ENCODE measurements at places on chromosomes 3 and 15.

DNA sequence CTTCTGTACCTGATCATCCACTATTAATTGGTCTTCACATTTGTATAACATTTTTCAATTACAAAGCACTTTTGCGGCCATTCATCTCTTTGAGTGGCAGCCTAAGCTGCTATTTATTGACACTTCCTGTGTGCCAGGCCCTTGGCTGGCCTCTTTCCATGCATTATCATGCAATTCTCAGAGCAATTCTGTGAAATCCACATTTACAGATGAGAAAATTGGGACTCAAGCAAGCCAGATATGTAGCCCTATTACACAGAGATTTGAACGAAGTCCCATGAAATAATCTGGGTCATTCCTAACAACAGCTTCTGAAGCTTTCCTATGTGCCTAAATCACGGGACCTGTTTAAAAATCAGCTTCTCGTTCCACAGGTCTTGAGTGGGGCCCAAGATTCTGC is 17.4 kb downstream of the SLC6A1 start:
- no peak for DNase-seq

- DNase-seq, result no peak
Observed at GRCh38 chr3:40035177-40035576, 225.8 kb downstream of the MYRIP start.

DNA sequence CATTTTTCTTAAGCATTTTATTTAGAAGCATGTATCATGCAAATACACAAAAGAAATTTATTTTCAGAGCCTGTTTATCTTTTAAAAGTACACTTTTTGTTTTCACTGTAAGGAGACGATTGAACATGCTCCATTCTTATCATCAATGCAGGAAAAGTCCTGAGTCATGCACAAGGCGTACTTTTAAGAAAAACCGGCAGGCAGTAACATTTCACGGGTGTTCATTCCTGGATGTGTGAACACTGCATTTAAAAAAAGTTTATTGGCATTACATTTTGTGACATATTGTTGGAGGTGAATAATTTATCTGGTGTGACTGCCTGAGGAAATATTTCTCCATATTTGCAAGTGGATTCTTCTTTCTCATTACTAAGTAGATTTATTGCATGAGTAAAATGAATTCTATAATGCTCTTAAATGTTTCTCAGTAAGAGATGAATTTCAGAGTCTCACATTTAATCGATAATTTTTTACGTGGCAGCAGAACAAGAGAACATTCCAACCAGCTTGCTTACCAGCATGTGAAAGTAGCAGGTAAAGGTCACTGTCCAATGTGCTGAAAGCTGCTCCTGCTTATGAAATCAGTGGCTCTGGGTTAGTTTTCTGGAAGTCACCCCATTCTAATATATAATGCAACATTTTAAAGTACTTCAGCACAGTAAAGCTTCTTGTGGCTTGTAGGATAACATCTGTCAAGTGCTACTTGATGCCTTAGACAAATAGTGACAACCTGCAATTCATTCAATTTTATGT is 87.0 kb downstream of the SV2B start:
- DNase-seq, result no peak

- DNase-seq, result no peak
Observed at GRCh38 chr3:25556447-25556846, 108.3 kb downstream of the TOP2B start.

GRCh38 chr3:42632146-42632545 is 21.4 kb upstream of the ZBTB47 start:
- no peak for DNase-seq

- no peak for DNase-seq
Observed at GRCh38 chr15:93302080-93302765, 213.2 kb upstream of the RGMA start.

GRCh38 chr3:114154321-114154821 is 24.5 kb downstream of the DRD3 start:
- DNase-seq, result no peak

DNA sequence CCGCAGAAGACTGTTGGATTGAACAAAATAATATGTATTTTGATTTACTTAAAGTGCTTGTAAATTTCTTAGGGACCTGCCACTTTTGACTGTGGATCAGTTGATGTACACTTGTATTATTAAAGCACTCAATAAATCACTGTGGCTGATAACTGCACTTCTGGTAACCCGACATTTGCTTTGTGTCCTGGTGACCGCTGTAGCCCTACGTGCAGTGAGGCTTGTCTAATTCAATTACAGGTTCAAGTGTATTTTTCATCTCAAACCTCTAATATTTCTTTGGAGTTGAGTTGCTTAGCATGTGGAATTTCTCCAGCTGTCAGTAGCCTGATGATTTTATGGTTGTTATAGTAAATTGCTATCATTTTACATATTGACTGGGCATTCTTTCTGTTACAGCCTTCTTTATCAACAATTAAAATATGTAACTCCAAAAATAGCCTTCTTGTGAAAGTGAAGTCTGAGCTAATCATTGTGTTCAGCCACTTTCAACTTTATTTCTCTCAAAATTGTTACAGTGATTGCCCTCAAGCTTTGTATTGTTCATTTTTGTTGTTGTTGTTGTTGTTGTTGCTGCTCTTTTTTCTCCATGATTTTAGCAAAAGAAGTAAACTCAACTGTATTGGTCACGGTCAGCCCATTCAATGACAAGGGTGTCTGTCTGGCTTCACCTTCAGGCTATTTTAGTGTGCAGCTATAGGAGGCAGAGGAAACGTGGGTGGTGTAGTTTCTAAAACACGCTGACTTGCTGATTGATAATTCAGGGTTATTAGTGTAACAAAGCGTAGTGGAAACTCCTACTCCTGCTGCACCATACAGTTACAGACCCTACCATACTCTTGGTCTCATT is 215.1 kb upstream of the UBE2E1 start:
- no peak for DNase-seq

GRCh38 chr3:108133858-108134554 is 43.2 kb upstream of the CD47 start:
- DNase-seq, result no peak

DNA sequence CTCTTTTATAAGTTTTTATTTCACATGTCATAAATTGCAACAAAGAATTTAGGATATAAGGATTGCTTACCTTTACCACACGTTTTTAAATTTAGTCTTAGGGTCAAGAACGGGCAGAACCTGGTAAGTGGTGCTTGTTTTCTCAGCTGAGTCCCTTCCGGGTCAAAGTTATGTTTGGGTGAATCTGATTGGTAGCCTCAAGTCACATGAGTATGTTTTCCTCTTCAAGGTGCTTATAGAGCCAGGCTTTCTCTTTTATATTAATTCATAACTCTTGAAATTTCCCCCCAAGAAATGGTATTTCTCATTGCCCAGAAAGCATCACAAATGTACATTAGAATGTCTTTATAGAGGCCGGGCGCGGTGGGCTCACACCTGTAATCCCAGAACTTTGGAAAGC is 415.7 kb upstream of the ROBO2 start:
- DNase-seq, result no peak

GRCh38 chr3:4360817-4361216 is 57.6 kb downstream of the SETMAR start:
- no peak for DNase-seq

DNA sequence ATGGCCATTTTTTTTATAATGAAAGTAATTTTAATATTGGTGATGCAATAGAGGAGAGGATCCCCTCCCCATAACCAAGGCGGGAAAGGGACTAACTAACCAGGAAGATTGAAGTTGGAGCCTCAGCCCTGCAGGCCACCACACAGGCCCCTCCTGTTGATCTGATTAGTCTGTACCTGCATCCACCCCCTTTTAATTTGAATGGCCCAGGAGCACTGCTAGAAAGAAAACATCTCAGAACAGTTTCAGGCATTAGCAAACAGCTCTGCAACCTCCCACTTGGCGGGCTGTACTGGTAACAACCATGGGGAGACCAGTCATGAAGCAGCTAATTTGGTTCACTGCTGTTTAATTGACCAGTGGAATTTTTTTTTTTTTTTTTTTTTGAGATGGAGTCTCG is 10.3 kb downstream of the CAV3 start:
- no peak for DNase-seq

GRCh38 chr3:37492977-37493471 is 318.6 kb upstream of the LRRFIP2 start:
- DNase-seq, result no peak

- DNase-seq, result no peak
Observed at GRCh38 chr3:135803028-135803692, 162.4 kb upstream of the PPP2R3A start.

- DNase-seq, result no peak
Observed at GRCh38 chr3:27661797-27662196, 60.3 kb downstream of the EOMES start.

DNA sequence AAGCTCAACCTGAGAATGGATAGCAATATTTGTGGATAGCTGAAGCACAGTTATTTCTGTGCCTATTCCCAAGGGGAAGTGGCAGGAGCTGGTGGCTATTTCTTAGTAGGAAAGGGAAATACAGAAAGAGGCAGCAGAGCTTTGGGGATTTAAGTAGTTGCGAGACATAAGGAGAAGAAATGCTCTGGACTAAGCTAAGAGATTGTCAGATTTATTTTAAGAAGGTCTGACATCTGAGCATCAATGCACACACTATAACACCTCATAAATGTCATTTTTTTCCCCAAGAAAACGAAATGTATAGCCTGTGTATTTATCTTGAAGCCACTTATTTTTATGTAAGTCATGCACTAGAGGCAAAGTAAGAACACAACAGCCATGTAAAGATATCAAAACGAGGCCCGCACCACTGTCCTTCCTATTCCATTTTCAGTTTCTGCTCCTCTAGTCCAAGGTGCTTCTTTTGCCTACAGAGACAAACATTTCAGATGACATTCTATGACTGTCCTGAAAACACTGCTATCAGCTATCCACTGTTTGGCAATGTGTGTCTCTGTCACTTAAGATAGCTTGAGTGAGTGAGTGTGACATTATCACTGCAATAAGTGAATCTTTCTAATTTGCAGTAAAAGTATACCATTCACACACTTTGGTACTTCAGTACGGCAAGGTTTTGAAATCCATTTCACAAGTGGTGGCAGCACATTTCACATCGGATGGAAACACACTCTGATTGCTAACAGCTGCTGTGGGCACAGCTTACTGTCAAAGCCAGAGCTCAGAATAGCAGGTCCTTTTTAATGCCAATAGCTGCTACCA is 62.7 kb upstream of the ICE2 start:
- DNase-seq, result no peak

DNA sequence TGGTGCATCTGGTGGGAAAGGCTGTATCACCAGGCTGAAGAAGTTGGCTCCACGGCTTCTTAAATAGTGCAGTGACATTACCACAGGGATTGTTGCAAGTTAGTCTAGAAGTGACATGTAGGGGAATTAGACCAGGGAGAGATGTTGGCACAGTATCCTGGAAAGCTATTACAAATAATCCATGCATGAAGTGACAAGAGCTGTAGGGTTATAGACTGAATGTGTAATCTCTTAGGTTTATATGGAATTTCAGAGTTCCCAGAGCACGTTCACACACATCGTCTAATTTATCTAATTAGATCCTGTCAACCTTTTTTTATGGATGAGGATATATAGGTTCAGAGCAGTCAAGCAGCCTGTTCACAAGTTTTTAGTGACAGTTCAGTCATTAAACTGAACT is 37.3 kb upstream of the APH1B start:
- DNase-seq, result no peak

DNA sequence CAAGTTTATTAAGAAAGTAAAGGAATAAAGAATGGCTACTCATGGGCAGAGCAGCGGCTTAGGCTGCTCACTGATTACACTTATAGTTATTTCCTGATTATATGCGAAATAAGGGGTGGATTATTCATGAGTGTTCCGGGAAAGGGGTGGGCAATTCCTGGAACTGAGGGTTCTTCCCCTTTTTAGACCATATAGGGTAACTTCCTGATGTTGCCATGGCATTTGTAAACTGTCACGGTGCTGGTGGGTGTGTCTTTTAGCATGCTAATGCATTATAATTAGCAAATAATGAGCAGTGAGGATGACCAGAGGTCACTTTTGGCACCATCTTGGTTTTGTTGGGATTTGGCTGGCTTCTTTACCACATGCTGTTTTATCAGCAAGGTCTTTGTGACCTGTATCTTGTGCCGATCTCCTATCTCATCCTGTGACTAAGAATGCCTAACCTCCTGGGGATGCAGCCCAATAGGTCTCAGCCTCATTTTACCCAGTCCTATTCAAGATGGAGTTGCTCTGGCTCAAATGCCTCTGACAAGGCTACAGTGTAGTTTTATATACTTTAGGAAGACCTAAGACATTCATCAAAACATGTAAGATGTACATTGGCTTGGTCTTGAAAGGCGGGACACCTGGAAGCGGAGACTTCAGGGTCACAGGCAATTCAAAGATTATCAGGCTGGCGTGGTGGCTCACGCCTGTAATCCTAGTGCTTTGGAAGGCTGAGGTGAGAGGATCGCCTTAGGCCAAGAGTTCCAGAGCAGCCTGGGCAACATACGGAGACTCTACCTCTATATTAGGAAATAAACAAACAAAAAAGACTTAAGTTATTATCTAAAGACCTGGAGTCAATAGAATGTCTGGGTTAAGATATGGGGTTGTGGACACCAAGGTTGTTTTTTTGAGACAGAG is 3.2 kb upstream of the BLOC1S6 start:
- DNase-seq, result no peak

DNA sequence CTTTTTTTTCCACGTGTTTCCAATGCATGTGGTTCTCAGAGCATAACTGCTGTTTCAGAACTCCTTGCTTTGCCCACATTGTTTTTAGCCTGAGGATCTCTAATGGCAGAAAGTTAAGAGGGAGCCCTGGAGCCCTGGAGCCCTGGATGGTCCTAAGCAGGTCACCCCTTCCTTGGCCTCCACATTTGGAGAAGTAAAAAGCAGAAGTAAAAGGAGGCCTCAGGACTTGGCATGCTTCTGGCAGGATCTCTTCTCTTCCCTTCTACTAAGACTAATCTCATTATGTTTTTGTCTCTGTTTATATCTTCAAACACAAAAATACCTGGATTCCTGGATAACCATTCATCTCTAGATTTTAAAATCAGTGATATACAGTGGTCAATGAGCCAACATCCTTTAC is 50.1 kb downstream of the P2RY1 start:
- no peak for DNase-seq

DNA sequence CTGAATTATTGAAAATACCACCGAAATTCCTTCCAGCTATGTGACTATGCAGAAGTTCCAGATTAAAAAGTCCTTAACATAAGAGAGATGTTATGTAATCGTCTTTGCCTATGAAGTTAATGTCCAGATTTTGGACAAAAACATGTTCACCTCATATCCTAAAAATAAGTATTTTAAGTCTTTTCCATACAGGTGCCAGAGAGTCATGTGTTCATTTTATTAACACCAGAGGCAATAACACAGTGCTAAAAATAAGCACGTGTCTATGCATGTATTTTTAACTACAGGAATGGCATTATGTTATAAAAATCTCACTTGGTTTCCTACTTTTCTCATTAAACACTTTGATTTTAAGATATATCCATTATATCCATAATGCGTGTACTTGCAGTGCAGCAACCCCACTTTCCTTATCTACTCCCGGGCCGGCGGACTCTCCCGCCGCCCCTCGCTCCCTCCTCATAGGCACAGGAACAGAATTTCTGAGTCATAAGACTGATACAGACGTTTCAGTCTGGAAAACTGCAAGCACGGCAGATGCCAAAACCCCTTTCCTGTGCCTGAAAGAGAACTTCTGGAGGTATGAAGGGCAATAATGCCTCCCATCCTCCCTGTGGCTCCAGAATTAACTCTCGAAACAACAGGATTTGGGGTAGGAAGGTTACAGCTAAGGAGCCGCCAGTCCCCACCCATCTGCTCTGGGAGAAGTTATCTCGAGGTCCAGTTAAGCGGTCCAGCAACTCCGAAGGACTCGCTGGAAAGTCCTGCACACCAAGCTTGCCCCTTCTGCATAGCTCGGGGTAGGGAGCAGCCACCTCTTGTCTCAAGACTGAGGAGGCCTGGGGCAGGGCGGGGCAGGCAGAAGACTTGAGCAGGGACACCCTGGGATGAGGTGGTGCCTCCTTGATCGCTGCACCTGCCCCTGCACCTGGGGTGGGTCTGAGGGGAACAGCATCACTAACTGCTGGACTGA is 22.3 kb upstream of the PSTPIP1 start:
- DNase-seq, result no peak

Measured in urinary bladder (tissue), 4 donors.